MG63 (cell line): ENCODE measurements at places on chromosomes 7 and 10.

DNA sequence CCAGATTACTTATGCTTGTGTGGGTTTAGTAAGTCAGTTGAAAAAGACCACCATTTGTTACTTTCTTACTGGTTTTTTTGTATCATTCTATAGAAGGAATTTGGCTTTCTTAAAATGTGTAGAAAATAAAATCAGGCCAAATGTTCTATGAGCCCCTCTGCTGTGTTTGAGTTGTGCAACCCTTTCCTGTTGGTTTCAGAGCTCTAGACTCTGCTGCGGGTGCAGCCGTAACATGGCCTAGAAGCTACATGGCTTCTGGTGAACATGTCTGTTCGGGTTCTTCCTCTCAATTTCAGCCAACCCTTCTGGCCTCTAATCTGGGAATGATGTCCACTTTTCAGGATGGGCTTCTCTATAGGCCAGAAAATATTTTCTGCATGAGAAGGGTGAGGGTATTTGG, 56.6 kb upstream of the RAB18 start:
- no peak for DNase-seq

DNA sequence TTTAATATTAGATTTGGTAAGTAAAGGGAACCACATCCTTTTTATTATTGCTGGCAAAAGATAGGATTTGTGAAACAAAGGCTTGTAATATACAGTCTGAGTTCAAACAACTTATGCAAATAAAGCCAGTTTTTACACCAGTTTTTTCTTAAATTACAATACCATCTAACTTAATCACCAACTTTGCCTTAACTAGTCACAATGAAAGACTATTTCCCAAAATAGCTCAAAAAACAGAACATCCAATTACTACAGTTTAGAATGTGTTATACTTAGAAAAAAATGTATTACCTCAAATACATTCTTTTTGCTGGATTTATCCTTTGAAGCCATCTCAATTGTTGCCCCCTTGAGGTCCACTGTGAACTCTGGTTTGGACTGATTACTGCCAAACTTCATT, 108.5 kb downstream of the ARHGAP12 start:
- DNase-seq: no peak

GRCh38 chr7:156984174-156984891, 26.1 kb downstream of the MNX1 start:
- DNase-seq: no peak

DNA sequence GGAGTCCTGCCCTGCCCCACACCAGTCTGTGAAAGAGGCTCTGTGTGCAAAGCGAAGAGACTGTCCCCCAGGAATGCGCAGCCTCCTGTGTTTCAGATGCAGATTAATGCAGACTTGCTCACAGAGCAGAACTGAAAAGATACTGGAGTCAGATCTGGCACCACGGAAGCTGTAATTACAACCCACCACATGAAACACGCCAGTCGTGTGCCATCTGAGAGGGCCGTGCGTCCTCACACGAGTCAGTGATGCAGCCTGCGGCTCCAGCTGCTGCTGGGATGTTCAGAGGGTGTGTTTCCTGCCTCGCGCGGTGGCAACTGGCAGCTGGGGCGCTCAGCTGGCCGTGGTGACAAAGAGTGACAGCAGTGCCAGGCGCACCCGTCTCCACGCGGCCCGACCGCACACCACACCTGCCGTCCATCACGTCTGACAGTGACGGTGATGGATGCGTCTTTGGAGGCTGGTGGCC, 50.0 kb downstream of the NKX6-2 start:
- DNase-seq: no peak

- DNase-seq: no peak
Measured at GRCh38 chr10:125880719-125881118, 373 bp downstream of the DHX32 start.

DNA sequence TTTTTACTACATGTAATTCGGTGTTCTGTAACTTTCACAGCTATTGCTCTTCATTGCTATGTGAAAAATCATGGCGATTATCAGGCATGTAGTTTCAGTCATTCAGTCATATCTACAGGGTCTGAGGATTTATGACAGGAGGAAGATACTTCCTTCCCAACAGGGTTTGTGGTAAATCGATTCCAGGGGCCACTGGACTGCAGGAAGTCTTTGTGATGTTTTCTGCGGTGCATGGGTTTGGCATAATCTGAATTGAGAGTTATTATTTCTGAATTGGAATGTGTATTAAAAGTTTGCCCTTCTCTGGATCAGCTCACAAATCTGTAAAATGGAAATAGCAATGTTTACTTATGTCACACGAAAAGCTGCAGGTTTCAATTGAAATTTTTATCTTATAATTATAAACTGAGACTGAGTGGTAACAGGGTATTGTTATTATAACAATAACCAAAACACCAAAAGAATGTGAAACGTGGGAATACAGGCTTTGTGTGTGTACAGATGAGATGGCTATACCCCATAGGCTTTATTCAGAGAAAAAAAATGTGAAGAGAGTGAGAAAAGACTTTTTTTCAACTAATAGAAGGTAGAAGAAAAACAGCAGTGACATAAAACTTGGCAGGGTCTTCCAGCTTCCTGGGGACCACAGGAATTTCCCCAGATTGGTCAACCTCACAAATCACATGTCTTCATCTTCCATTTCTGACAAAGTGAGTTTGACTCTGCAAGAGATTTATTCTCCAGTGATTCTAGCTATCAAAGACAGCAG, 307.7 kb upstream of the NFE2L3 start:
- DNase-seq: no peak

- no peak for DNase-seq
Measured at GRCh38 chr7:107353701-107354100, 116.2 kb upstream of the GPR22 start.

GRCh38 chr10:127863231-127863825, 29.4 kb downstream of the CLRN3 start:
- DNase-seq: no peak

DNA sequence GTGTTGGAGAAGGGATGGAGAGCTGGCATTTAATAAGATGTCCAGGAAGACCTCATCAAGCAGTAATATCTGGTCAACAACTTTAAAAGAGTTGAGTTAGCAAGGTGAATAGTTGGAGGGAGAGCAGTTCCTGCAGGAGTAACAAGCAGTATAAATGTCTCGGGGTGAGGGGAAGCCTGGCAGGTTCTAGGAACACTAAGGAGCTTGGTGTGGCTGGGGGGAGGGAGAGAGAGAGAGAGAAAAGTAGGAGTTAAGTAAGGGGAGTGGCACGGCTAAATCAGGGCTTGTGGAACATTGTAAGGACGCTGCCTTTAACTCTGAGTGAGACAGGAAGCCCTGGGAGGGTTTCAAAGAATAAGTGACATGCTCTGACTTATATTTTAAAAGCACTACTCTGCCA, 22.0 kb upstream of the LAMB4 start:
- no peak for DNase-seq

DNA sequence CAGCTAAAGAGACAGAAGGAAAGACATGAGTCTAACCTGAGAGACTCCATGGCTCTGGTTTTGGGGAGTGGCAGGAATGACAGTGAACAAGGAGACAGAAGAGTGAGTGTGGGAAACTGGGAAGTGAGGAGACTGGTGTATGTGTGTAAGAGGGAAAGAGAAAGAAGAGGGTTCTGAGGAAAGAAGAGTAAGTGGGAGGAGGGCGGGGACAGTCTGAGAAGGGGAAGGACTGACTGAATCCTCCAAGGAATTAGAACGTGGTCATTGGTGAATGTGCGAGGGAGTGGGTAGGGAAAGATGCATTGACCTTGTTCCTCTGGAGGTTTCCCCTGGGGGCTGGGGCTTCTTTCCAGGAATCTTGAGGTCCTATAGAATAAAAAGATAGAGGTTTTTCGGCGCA, 26.6 kb downstream of the WNT8B start:
- DNase-seq: no peak

DNA sequence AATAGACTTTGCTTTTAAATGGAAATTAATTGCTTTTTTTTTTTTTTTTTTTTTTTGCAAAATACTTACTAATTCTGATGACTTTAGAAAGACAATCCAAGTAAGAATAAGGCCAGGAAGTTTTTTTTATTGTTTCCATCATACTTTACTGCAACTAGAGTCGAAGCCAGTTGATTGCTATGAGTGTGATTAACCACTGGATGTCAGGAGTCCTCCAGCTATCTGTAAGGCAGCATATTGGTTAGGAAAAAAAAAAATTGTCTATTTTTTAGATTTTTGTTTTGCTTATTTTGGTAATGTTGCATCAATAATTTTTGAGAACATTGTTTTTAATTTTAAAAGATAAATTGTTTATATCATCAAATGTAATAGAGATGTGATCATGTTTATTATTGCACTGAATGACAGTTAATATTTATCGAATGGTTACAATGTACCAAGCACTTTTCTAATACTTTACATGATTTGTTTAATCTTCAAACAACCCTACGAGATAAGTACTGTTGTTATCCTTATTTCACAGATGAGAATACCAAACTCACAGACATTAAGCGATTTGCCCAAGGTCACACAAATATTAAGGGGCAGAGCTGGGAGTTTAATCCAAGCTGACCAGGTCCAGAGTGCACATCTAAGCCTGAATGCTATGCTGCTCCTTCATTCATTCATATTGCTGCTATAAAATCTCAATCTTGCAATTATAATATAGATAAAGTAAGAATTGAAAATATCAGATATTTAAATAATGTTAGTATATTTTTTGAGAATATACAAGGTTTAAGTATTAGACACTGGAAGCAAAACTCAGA, 19.9 kb upstream of the LMOD2 start:
- DNase-seq: no peak

GRCh38 chr7:152103691-152104090, 78.2 kb downstream of the GALNT11 start:
- no peak for DNase-seq

DNA sequence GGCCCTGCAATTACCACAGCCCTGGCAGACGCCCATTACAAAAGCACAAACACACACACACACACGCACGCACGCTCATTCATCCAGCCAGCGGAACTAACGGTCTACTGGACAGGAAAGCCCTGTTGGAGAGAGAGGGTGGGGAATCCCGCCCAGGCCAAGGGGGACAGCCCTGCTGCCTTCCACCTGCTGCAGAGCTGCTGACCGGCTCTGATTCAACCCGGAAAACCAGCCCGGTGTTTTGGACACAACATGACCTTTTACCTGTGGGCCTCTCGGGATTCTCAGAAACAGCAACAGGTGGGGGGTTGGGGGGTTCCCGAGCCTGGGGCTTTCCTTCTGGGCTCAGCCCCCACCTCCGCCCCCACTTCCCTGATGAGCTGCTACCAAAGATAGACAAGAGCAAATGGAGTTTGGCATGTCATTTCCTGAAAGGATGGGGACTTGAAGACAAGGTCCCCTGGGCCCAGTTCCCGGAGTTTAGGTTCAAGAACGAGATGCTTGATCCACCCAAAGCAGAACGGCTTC, 18.5 kb upstream of the SERPINE1 start:
- DNase-seq: no peak

GRCh38 chr7:21154614-21155013, 273.3 kb upstream of the SP4 start:
- DNase-seq: no peak

DNA sequence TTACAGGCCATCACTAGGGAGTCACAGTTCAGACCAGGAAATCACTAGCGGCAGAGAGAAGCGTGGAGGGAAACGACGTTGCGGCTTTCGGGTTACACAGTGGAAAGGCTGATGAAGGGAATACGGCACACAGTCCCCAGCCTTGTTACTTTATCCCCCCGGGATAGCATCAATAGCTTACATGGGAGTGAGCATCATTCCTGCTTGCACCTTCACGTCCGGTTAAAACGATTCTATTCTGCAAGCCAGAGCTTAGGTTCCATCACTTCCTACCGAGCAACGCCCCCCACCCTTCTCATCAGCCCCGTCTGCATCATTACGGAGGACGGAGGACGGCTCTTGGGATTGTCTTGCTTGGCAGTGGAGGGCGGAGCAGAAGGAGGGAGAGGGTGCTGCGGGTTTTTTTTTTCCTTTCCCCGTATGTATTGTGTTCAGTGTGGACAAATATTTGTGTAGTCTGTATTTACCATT, 124.9 kb downstream of the CLEC2L start:
- DNase-seq: no peak

- no peak for DNase-seq
Measured at GRCh38 chr10:53619671-53620070, 847.1 kb upstream of the MBL2 start.

DNA sequence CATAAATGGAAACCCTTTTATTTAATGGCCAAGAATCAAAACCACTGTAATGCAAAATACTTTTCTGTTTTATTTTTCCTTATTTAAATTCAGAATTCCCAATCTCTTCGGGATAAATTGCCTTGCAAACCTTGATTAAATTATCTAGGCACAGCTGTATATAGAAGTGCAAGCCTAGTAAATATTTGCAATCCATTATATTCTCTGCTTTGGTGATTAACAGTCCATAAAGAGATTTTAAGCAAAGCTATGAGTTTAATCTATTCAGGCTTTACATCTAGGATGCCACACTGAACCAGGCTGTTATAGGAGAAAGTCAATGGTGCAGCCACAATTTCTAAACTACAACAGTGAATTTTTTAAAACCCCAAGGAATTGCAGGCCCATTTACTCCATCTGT, 43.6 kb upstream of the THSD7A start:
- DNase-seq: no peak

- no peak for DNase-seq
Measured at GRCh38 chr10:62815381-62816075, 638 bp downstream of the EGR2 start.

DNA sequence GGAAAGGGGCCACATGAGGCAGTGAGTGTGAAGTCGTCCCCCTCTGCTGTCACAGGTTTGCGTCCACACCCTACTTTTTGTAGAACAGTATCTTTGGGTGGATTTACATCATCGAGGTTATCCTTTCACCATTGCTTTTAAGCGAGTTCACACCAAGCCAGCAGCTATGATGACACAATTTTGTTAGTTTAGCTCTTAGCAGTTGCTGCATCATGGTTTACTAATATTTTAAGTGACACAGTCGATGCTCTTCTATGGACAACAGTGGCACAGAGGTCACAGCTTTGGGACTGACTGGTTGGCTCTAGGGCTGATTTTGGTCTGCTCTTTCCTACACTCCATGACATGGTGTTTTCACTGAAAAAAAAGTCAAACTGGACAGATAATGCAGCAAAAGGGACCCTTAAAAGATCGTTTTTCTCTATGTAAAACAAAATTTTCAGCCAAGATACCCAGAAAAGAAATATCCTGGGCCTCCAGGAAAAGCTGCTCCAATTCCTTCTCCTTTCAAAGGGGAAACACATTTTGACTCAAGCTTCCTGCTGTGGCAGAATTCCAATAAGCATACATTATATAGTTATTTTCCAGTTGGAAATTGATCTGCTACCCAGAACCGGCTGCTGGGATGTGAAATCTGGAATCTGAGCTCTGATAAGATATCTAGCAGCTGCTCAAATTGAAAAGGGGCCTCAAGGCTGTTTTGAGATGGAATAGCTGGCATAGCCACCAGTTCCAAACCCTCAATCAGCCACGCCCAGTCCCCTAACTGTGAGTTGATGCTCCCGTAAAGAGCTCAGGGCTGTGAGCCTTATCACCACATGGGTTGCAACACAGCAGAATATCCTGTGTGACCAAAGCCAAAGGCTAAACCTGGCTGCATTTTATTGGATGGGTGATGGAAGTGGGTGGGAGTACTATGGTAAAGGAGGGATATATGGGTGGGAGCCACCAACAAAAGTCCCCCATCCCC, 114.2 kb downstream of the SMURF1 start:
- no peak for DNase-seq

- no peak for DNase-seq
Measured at GRCh38 chr7:1388703-1389335, 70.5 kb downstream of the MICALL2 start.
